ENCODE measurements at places on chromosomes 7 and 10.

DNA sequence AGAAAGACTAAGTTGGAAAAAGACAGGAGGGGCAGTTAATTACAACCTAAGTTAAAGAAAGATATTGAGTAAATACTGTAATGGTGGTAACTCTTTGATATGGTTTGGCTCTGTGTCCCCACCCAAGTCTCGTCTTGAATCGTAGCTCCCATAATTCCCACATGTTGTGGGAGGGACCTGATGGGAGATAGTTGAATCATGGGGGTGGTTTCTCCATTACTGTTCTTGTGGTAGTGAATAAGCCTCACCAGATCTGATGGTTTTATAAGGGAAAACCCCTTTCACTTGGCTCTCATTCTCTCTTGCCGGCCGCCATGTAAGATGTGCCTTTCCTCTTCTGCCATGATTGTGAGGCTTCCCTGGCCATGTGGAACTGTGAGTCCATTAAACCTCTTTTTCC, 143.8 kb downstream of the GRK5 start:
- no peak for DNase-seq

- peak; percentile 76 for DNase-seq
These were observed 34.1 kb downstream of the NET1 start for GRCh38 chr10:5446390-5446926.

- no peak for DNase-seq
These were observed 15.6 kb upstream of the PLEKHS1 start for GRCh38 chr10:113735913-113736312.

GRCh38 chr7:57328457-57328856, 121.5 kb upstream of the ZNF716 start:
- DNase-seq = no peak

DNA sequence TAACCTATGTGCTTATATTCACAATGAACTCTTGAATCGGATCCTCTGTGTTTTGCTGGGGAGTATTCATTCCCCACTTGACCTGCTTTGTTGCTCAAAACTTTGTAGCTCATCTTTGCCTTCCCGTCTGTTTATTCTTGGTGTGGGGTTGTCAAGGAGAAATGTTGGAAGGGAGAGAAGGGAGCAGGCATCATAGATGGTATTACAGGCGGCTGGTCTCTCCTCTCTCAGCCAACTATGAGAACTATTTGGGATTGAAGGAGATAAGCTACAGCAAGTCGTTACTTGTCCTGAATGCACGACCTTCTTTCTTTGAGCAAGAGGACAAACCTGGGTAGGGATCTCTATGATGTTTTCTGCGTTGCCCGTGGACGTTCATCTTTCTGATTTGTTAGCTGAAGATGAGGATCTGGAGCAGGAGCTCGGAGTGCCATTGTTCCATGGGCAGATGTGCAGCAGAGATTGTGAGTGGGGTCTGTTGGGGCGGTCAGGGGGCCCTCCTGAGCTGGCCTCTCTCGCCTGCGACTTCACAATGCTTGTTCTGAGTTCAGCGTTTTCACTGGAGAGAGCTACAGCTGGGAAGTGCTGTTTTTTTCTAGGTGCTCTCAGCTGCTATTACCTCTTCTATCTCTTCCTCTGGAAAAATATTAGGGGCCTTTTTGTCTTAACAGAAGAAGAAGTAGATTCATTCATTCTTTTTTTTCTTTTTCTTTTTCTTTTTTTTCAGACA, 126.9 kb upstream of the KLF6 start:
- DNase-seq = no peak

DNA sequence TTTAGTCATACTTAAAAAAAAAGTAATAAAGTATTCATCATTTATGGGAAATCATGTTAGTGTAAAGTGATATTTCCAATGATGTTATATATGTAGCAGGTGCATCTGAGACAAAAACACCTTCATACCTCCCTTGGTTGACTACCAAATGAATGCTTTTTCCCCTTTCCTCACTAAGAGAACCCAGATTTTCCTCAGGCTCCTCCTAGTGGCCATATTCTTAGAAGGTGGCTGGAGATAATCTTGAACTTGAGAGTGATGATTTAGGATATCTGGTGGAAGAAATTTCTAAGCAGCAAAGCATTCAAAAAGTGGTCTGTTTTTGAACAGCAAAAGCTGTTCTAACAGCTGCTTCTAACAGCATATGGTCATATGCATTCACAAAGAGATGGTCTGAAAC, 16.8 kb upstream of the DNAH11 start:
- peak; percentile 19 for DNase-seq

GRCh38 chr7:23333671-23334246, 34.6 kb downstream of the MALSU1 start:
- DNase-seq = no peak

- DNase-seq = no peak
These were observed 221.7 kb downstream of the KLF6 start for GRCh38 chr10:3563298-3563697.

- no peak for DNase-seq
These were observed 304.1 kb upstream of the ZNF32 start for GRCh38 chr10:43952760-43953159.

- peak; percentile 27 for DNase-seq
These were observed 72.3 kb downstream of the NRBF2 start for GRCh38 chr10:63205421-63205820.

GRCh38 chr7:40682696-40683095, 547.9 kb downstream of the SUGCT start:
- DNase-seq = no peak

DNA sequence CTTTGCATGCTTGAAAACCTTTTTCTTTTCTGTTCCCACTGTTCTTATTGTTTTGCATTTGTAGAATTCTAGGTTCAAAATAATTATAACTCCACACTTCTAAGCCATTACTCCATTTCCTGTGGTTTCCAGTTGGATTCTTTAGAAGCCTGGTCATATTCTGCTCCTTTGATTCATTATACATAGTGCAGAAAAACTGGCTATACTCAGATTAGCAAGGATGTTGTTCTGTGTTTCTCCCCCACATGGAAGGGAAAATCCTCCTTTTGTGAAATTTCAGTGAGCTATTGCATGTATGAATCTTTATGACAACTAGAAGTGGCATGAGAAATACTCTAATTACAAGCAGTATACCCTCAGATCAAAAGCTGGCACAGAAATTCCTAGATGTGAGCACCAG, 79.5 kb downstream of the SLC13A1 start:
- DNase-seq = no peak

DNA sequence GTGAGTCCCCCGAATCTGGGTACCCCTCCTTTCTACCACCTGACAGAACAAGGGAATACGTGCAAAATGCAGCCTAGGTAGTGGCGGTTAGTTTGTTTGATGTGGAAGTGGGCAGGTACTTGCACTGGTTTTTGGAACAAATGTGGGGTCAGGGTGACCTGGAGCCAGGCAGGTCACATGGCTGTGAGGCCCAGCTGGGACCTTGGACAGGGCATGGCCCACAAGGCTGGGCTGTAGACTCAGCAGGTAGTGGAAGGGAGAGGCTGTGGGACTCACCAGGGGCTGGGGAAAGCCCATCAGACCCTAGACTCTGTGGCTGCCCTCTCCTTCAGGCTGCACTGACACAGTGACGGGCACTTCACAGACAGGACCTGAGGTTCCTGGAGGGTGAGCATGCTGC, 159.9 kb upstream of the ADCY1 start:
- DNase-seq = no peak

GRCh38 chr10:58894929-58895328, 281.5 kb upstream of the PHYHIPL start:
- no peak for DNase-seq

- DNase-seq = peak; percentile 20
These were observed 33.0 kb downstream of the EN2 start for GRCh38 chr7:155490697-155491628.

- no peak for DNase-seq
These were observed 183.2 kb upstream of the POT1 start for GRCh38 chr7:125112850-125113249.

- no peak for DNase-seq
These were observed 46.3 kb downstream of the SPAG6 start for GRCh38 chr10:22391600-22391999.
